Cardiac muscle cell (in vitro differentiated cells and primary cell): ENCODE measurements at places on chromosomes 4 and X. TPM values are rescaled to one million over a fixed set of nuclear protein-coding genes. Genes with fewer than 3 reads are reported as not detected.

The FAM114A1 gene
- total RNA-seq: 39.9 and 46.8 TPM in 2 replicates

The GRID2 gene
- total RNA-seq: 0.12 and 0.81 TPM in 2 replicates

The DUSP21 gene
- total RNA-seq: not detected in 2 replicates

The COL4A5 gene
- total RNA-seq: 228 and 299 TPM in 2 replicates

The MAGEA4 gene
- total RNA-seq: not detected in 2 replicates

The CBR4 gene
- total RNA-seq: 21.8 and 22.4 TPM in 2 replicates

The CLNK gene
- not detected in 2 replicates for total RNA-seq

The FRMD7 gene
- total RNA-seq: not detected in 2 replicates

The ZAR1 gene
- not detected in 2 replicates for total RNA-seq

The FSTL5 gene
- 0.12 and 0.25 TPM in 2 replicates for total RNA-seq
